Left ventricle myocardium inferior (tissue), 1 donor: ENCODE measurements at places on chromosomes 5 and 9.

GRCh38 chr5:126998201-126998631 lies 32.1 kb downstream of the MARCHF3 start:
- DNase-seq, result no peak

- no peak for DNase-seq
These were observed 301.5 kb upstream of the ACTBL2 start for GRCh38 chr5:57784121-57784520.

DNA sequence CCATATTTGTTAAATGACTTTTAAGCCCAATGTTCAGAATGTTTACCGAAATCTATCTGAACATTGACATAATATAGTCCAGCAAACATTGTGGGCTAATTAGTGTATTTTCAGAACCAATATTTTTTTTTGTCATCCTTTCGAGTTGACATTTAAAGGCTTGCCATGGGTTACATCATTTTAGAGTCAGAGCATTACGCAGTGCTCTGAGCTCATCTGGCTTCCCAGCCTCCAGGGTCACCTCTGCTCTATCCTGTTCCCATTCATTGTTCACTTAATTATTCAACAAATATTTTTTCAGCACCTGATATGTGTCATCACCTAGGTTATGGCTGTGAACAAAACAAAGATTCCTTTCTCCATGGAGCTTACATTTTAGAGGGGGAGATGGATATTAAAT lies 80.2 kb downstream of the SREK1 start:
- no peak for DNase-seq

GRCh38 chr5:178389026-178389729 lies 156.6 kb upstream of the PHYKPL start:
- DNase-seq, result no peak

- no peak for DNase-seq
These were observed 10.3 kb downstream of the FRRS1L start for GRCh38 chr9:109156708-109157107.

GRCh38 chr9:78028926-78029325 lies 2.7 kb downstream of the GNAQ start:
- no peak for DNase-seq

DNA sequence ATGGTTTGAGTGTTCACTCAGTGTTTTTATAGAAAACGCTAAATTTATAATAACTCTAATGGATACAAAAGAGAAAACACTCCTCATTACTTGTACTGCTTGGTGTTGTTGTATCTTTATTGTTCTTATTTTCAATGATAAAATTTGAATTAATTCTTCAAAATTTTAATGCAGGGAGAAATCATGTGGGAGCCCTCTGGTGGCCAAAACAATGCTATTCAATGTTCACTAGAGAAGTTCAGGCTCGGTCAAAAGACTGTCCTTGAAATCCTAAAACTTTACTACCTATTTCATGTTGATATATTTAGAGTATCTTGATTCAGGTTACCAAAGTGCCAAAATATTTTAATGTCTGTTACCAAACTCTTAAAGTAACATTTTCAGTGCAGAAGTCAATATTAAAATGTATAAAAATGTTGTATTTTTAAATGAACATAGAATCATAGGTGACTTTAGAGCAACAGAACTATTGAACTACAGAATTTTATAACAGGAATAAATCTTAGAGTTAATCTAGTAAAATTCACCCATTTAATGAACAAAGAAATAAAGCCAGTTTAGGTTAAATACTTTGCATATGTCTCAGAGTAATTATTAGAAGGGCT lies 1259.8 kb downstream of the PTPRD start:
- DNase-seq, result no peak
